ENCODE measurements at places on chromosomes 1 and 21.

- no peak for DNase-seq
Measured at GRCh38 chr1:213423041-213423440, 372.0 kb downstream of the RPS6KC1 start.

DNA sequence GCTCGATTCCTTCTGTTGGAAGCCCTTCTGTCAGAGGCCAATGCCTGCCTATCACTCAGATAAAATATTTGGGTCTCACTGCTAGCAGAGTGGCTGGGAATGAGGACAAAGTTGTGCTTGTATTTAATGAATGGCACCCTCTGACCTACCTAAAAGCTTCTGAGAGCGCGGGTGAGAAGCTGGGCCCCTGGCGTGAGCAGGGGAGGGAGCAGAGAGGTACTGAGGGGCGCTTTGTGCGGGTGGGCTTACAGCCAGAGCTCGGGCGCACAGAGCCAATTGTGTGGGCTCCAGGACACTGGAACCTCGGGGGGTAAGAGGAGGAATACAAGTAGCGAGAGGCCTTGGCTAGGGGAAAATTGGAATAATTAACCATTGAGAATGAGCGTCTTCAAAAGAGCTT lies 32.3 kb downstream of the PCAT6 start:
- DNase-seq = no peak

GRCh38 chr1:207658408-207658807 lies 13.5 kb downstream of the CR1L start:
- no peak for DNase-seq

DNA sequence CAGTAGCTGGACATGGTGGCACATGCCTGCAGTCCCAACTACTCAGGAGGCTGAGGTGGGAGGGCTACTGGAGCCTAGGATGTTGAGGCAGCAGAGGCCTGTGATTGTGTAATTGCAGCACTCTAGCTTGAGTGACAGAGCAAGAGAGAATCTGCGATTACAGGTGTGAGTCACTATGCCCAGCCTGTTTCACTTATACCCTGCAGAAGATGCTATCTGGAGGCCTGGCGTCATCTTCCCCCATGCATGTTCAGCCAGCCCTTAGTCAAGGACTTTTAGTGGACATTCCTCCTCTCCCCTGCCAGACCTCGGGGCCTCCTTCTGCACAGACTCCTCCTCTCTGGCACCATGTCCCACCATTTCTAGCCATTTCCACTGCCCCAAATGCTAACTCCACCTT lies 36.3 kb upstream of the RCC2 start:
- no peak for DNase-seq

- DNase-seq = peak; percentile 19
Measured at GRCh38 chr1:238606896-238607295, 716.2 kb upstream of the ZP4 start.
